Cardiac atrium fibroblast (primary cell): ENCODE measurements at places on chromosomes 7 and 10. TPM values are rescaled to one million over a fixed set of nuclear protein-coding genes. Genes with fewer than 3 reads are reported as not detected.

The PROSER2 gene
- total RNA-seq: 9.1 and 12.3 TPM in 2 replicates

The AMPH gene
- 0.97 and 1.1 TPM in 2 replicates for total RNA-seq

The CALML3 gene
- not detected in 2 replicates for total RNA-seq

The MYOZ1 gene
- total RNA-seq: not detected in 2 replicates

The SFTPA1 gene
- total RNA-seq: not detected in 2 replicates

The GRM3 gene
- total RNA-seq: not detected in 2 replicates

The ZNF239 gene
- 1.8 and 9.9 TPM in 2 replicates for total RNA-seq

The CYP3A7 gene
- total RNA-seq: not detected in 2 replicates

The TBX20 gene
- 49.5 and 54.4 TPM in 2 replicates for total RNA-seq

The MALRD1 gene
- not detected in 2 replicates for total RNA-seq

The SAP25 gene
- total RNA-seq: not detected in 2 replicates

The OR2A42 gene
- total RNA-seq: not detected in 2 replicates

The SUGCT gene
- total RNA-seq: 1.6 and 2.9 TPM in 2 replicates

The NPFFR1 gene
- not detected in 2 replicates for total RNA-seq
